Osteocyte (in vitro differentiated cells): ENCODE measurements at places on chromosomes 6 and 20. TPM values are rescaled to one million over a fixed set of nuclear protein-coding genes. Genes with fewer than 3 reads are reported as not detected.

GRCh38 chr6:151661928-151662327, 145.6 kb upstream of the ESR1 start:
- no peaks in the 10 kb centered on the region for H3K4me1 ChIP-seq
- H3K4me3 ChIP-seq: no peak overlapping the region
- peaks cover 23% of the 10 kb centered on the region for H3K27me3 ChIP-seq
- no peaks in the 10 kb centered on the region for H3K36me3 ChIP-seq

DNA sequence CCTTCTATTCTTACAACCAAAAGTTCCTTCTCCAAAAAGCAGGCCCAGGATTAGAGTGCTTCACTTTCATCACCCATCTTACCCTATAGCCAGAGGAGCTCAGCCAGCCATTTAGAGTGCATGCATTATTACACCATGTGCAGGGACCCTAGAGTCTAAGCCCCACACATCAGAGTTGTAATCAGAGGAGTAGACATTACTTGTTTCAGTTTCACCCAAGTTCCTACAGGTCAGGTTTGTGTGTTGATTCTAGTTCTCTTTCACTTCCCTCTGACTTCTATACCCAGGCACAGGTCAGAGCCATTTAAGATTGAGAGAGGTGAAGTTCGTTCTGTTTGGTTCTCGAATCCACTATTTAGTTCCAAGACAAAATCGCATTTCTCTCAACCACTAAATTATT, 16.3 kb upstream of the ARFGEF3 start:
- peaks cover 63% of the 10 kb centered on the region for H3K27me3 ChIP-seq
- H3K36me3 ChIP-seq: no peaks in the 10 kb centered on the region
- DNase-seq: no peak
- no peak overlapping the region for H3K27ac ChIP-seq
- H3K4me3 ChIP-seq: no peak overlapping the region

- H3K27me3 ChIP-seq: peaks cover 25% of the 10 kb centered on the region
- no peak overlapping the region for H3K4me3 ChIP-seq
- H3K36me3 ChIP-seq: no peaks in the 10 kb centered on the region
- DNase-seq: no peak
- no peak overlapping the region for H3K27ac ChIP-seq
Observed at GRCh38 chr6:119647309-119647708, 297.7 kb upstream of the MAN1A1 start.

- H3K4me3 ChIP-seq: no peak overlapping the region
- DNase-seq: no peak
- peaks cover 2% of the 10 kb centered on the region for H3K27me3 ChIP-seq
- H3K36me3 ChIP-seq: no peaks in the 10 kb centered on the region
- no peak overlapping the region for H3K27ac ChIP-seq
Observed at GRCh38 chr20:63080411-63080810, 73.6 kb upstream of the BHLHE23 start.

DNA sequence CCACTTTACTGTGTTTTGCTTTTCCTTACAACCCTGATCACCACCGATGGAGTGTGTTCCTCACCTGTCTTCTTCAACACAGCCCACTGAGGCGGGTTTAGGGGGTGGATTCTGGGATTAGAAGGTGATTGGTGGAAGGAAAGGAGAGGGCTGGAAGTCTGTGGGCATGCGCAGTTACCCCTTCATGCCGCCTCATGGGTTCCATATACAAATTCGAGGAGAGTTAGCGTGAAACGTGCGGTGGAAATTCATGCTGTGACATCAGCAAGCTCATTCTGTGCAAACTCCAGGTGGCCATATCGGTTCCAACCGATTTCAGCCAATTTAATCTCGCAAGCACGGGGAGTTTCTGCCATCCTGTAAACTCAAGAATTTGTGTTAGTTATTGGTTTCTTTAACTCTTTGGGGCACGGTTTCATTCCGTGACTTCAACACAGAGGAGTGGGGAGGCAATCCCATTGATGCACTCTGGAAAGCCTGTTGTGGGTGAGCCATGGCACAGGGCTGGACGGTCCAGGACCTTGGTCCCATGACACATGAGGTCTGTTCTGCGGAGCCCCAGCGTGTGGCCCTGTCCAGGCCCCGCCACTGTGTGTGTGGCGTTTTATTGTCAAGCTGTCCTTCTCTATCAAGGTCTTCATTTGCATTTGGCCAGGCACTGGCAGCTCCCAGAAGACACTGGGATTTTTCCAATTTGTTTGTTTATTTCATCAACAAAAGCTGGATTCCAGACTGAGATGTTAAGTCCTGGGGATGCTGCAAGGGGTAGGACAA, 482.8 kb upstream of the SULF2 start:
- H3K4me3 ChIP-seq: no peak overlapping the region
- no peak for DNase-seq
- no peaks in the 10 kb centered on the region for H3K4me1 ChIP-seq
- peaks cover 73% of the 10 kb centered on the region for H3K27me3 ChIP-seq

GRCh38 chr6:36850021-36850420, 10.8 kb upstream of the CPNE5 start:
- H3K4me3 ChIP-seq: no peak overlapping the region
- DNase-seq: no peak
- peaks cover 6% of the 10 kb centered on the region for H3K36me3 ChIP-seq
- no peak overlapping the region for H3K27ac ChIP-seq
- peaks cover 22% of the 10 kb centered on the region for H3K4me1 ChIP-seq

DNA sequence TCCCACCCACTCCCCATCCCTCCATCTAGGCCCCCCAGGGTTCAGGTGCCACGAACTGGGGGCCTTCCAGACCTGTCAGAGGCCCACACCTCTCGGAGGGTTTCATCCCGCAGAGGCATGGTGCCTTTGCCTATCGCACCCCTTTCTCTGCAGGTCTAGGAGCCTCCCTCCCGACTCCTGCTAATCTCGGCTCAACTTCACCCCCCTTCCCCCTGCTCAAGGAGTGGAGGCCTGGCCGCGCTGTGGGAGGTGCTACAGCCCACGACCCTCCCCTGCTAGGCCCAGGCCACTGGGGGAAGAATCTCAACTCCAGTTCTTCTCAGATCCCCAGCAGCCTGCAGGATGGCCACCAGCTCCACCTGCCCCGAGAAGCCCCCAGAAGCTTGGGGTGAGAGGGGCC, at the start of gene TULP1:
Gene TULP1 (minus strand): TSS at position 157 of the 400 bp plus-strand sequence. CDS start 38 bp downstream, at position 119.
- no peak within 1 kb of the TSS for H3K4me3 ChIP-seq
- no peak within 1 kb of the TSS for H3K27ac ChIP-seq
- DNase-seq: no peak
- H3K27me3 ChIP-seq: no peaks in the 10 kb centered on the region

DNA sequence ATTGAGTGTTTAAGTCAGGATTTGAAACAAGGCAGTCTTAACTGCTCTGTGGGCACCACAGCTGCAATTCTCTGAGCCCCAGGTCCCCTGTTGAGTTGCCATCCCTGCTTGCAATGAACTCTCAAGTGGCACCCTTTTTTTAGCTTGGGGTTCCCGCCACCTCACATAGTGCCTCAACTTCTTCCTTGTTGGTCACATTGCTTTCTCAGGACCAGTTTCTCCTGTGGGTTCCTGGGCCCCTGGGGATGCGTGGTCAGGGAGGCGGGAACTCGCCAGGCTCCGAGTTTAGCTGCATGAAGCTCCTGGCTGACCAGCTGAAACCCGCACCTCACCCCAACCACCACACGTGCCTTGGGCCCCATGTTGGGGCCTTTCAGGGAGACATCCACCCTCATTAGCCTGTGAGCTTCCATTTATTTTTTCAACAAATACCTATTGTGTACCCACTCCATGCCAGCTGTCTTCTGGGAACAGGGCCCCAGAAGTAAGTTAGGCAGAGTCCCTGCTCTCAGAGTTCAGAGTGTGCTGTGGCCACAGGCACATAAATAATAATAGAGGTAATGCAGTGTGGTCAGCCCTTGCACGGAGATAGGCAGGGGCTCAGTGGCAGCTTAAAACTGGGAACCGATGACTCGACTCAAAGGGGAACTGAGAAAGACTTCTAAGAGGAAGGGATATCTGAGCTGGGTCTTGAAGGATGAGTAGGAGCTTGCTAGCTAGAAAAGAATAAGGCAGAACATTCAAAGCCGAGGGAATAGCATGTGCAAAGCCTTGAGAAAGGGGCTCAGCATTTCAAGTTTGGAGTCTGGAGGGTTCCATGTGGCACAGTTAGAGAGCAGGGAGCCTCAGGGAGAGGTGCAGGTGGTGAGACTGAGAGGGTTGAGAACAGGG, 33.9 kb upstream of the FAM83D start:
- H3K27ac ChIP-seq: no peak overlapping the region
- no peak for DNase-seq
- H3K27me3 ChIP-seq: peaks cover 41% of the 10 kb centered on the region
- peaks cover 2% of the 10 kb centered on the region for H3K4me1 ChIP-seq

GRCh38 chr6:148700741-148701311, 46.0 kb upstream of the UST start:
- H3K27me3 ChIP-seq: no peaks in the 10 kb centered on the region
- H3K4me1 ChIP-seq: peaks cover 16% of the 10 kb centered on the region
- no peak for DNase-seq
- H3K36me3 ChIP-seq: no peaks in the 10 kb centered on the region

- H3K4me1 ChIP-seq: no peaks in the 10 kb centered on the region
- H3K4me3 ChIP-seq: no peak overlapping the region
- DNase-seq: no peak
- H3K36me3 ChIP-seq: no peaks in the 10 kb centered on the region
Observed at GRCh38 chr20:56171087-56172012, 77.2 kb upstream of the MC3R start.

DNA sequence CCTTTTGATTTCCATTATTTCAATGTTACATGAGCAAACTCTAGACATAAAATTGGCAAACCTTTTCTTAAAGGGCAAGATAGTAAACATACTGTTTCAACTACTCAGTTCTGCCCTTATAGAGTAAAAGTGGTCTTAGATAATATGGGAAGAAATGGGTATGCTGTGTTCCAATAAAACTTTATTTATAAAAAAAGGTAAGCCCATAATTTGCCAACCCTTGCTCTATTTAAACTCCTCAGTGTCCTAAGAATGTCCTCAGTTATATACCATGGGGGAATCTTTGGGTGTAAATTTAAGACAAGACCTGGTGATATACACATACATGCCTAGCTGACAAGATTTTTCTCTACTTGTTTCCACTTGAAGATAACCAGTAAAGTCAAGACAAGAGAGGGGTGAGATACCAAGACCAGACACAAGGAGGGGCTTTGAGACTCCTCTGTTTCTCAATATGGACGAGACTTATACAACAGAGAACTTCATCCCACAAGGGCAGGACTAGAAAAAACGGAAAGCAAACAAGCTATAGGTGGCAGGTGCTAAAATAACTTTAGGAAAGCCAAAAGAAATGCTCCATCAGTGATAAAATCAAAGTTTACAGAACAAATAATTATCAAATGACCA, 10.5 kb downstream of the SNX3 start:
- no peak for DNase-seq
- no peaks in the 10 kb centered on the region for H3K27me3 ChIP-seq
- no peak overlapping the region for H3K27ac ChIP-seq
- H3K36me3 ChIP-seq: peaks cover 16% of the 10 kb centered on the region
- H3K4me3 ChIP-seq: no peak overlapping the region
- peaks cover 8% of the 10 kb centered on the region for H3K4me1 ChIP-seq

- no peak for DNase-seq
- no peaks in the 10 kb centered on the region for H3K36me3 ChIP-seq
- no peaks in the 10 kb centered on the region for H3K27me3 ChIP-seq
- no peak overlapping the region for H3K27ac ChIP-seq
- H3K4me3 ChIP-seq: no peak overlapping the region
Observed at GRCh38 chr6:145139140-145139850, 596.0 kb downstream of the EPM2A start.

GRCh38 chr6:31727034-31727716, 1.9 kb downstream of the DDAH2 start:
- H3K36me3 ChIP-seq: peaks cover 33% of the 10 kb centered on the region
- peak overlapping the region; percentile 53 for H3K4me3 ChIP-seq
- peaks cover 24% of the 10 kb centered on the region for H3K4me1 ChIP-seq
- no peak overlapping the region for H3K27ac ChIP-seq
- DNase-seq: no peak

DNA sequence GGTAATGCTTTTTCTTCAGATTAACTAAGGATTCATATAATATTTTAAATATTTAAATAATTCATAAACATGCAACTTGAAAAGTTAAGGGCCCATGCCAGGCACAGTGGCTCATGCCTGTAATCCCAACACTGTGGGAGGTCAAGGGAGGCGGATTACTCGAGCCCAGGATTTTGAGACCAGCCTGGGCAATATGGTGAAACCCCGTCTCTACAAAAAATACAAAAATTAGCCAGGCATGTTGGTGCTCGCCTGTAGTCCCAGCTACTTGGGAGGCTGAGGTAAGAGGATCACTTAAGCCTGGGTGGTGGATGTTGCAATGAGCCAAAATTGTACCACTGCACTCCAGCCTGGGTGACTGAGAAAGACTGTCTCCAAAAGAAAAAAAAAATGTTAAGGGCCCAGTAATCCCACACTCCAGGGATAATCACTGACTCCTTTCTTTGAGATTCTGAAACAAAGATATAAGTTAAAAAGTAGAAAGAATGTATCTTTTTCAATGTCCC, 7.9 kb upstream of the RIN2 start:
- DNase-seq: no peak
- H3K4me1 ChIP-seq: peaks cover 2% of the 10 kb centered on the region
- H3K27ac ChIP-seq: no peak overlapping the region
- H3K36me3 ChIP-seq: no peaks in the 10 kb centered on the region
- H3K4me3 ChIP-seq: no peak overlapping the region

GRCh38 chr20:49037962-49038387, 8.1 kb upstream of the CSE1L start:
- H3K36me3 ChIP-seq: peaks cover 14% of the 10 kb centered on the region
- H3K4me1 ChIP-seq: no peaks in the 10 kb centered on the region

- no peaks in the 10 kb centered on the region for H3K27me3 ChIP-seq
- H3K27ac ChIP-seq: no peak overlapping the region
- peaks cover 52% of the 10 kb centered on the region for H3K36me3 ChIP-seq
- DNase-seq: no peak
- no peak overlapping the region for H3K4me3 ChIP-seq
Observed at GRCh38 chr20:13771853-13772453, 12.8 kb downstream of the ESF1 start.

DNA sequence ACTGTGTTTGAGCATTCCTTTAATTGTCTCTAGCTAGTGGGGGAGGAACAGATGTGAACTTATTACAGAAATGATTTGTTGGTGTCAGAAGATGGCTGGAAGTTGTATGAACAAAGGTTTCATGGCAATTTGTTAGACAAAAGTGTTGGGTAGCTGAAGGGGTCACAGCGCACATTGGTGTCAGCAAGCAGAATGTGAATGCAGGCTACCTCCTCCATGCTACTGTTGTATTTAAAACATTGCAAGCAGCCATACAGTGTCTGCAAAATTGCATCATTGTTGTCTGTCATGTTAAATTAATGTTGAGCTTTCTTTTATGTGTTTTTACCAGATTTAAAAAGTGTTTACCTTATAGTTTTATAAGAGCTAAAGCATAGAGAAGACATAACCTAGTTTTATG, 6.2 kb downstream of the LRRC1 start:
- DNase-seq: no peak
- no peaks in the 10 kb centered on the region for H3K27me3 ChIP-seq
- H3K36me3 ChIP-seq: no peaks in the 10 kb centered on the region
- no peak overlapping the region for H3K4me3 ChIP-seq
- H3K4me1 ChIP-seq: peaks cover 49% of the 10 kb centered on the region
- no peak overlapping the region for H3K27ac ChIP-seq

The RBM12 gene
- 85.5 and 97.3 TPM in 2 replicates for total RNA-seq

The HSPA12B gene
- total RNA-seq: not detected in 2 replicates

The ACTL10 gene
- 0.52 and 0.54 TPM in 2 replicates for total RNA-seq

The LBP gene
- not detected in 2 replicates for total RNA-seq

The ZSCAN23 gene
- total RNA-seq: 5.4 and 6.0 TPM in 2 replicates

The SNAI1 gene
- 13.0 and 13.4 TPM in 2 replicates for total RNA-seq

The HLA-DRB1 gene
- not detected in 2 replicates for total RNA-seq

The SLC35D3 gene
- not detected in 2 replicates for total RNA-seq

The SIM1 gene
- 1.6 and 2.6 TPM in 2 replicates for total RNA-seq

The AGPAT4 gene
- 8.3 and 10.1 TPM in 2 replicates for total RNA-seq

The TUBB2A gene
- total RNA-seq: 82.3 and 92.3 TPM in 2 replicates

The GNL1 gene
- 81.0 and 84.4 TPM in 2 replicates for total RNA-seq

The PTP4A1 gene
- total RNA-seq: 58.7 and 62.4 TPM in 2 replicates

The SLC16A10 gene
- not detected in 2 replicates for total RNA-seq

The PNLDC1 gene
- not detected in 2 replicates for total RNA-seq
